ELR (cell line): ENCODE measurements at places on chromosomes 2 and 18.

GRCh38 chr2:181462033-181462432 is 4.8 kb downstream of the ITGA4 start:
- peak; percentile 17 for DNase-seq

GRCh38 chr2:129733041-129733440 is 246.4 kb upstream of the RAB6C start:
- DNase-seq, result no peak

- DNase-seq, result peak; percentile 49
These were observed 784 bp downstream of the ROCK1 start for GRCh38 chr18:21110713-21111345.

GRCh38 chr18:72122103-72122502 is 422.0 kb downstream of the CBLN2 start:
- no peak for DNase-seq

GRCh38 chr2:60641811-60642788 is 88.6 kb upstream of the BCL11A start:
- DNase-seq, result peak; percentile 70

DNA sequence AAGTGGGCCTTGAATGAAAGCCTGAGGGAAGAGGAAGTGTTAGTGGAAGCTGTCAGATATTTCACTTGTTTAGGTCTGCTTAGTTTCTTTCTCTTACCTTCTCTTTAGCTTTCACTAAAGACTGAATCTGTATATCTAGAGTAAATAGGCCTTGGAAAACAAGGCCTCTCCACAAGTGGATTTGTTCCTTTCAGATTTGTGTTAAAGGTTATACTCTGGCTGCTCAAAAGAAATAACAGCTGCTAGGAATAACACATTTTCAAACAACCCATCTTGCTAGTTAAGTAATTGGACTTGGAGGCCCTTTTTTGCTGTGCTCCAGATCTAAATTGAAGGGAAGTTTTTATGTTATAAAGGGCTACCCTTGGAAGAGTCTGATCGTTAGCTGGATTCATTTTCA is 236.3 kb downstream of the KIAA1328 start:
- DNase-seq, result no peak

- no peak for DNase-seq
These were observed 3.8 kb downstream of the SOCS6 start for GRCh38 chr18:70292628-70293027.

DNA sequence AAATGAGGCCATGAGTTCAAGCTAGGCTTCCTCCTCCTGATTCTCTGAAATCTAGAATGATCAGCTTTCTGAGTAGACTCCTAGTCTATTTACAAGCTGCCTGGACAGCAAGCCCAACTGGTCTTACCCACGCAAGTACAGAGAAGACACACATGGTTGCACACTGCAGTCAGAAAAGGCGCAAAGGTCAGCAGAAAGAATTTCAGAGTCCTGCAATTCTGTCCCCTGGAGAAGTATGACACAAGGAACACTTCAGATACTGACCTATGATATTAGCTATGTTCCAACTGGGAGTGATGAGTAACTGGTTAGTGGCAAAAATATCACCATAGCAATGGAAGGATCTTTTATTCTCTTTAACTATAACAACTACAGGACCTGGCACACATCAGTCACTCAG is 336.1 kb upstream of the PKDCC start:
- DNase-seq, result no peak

DNA sequence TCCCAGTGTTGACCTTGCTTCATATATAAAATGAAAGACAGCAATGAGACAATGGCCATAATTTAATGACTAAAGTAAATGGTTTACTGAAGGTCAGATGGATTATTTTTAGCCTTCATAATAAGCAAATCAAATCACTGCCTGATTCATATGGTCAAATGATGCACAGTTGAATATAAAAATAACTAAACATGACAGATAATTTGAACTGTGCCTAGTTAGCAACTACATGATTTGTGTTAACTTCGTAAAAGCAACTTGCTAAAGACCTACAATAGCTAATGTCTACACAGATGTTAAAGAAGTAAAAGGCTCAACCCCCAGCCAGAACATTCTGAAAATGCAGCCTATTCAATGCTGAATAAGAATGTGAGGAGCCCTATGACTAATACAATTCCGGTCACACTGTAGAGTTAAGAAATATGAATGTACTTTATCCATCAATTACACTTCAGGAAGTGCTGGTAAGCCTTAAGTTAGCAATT is 590.8 kb upstream of the CDH2 start:
- DNase-seq, result peak; percentile 76

- no peak for DNase-seq
These were observed 60.0 kb upstream of the EPAS1 start for GRCh38 chr2:46236876-46237859.

- no peak for DNase-seq
These were observed 331.3 kb downstream of the CYRIA start for GRCh38 chr2:16334366-16334765.

- no peak for DNase-seq
These were observed 214.0 kb downstream of the ANKRD30B start for GRCh38 chr18:14961991-14962390.

GRCh38 chr18:58541146-58541788 is 87.6 kb downstream of the ALPK2 start:
- DNase-seq, result peak; percentile 64

DNA sequence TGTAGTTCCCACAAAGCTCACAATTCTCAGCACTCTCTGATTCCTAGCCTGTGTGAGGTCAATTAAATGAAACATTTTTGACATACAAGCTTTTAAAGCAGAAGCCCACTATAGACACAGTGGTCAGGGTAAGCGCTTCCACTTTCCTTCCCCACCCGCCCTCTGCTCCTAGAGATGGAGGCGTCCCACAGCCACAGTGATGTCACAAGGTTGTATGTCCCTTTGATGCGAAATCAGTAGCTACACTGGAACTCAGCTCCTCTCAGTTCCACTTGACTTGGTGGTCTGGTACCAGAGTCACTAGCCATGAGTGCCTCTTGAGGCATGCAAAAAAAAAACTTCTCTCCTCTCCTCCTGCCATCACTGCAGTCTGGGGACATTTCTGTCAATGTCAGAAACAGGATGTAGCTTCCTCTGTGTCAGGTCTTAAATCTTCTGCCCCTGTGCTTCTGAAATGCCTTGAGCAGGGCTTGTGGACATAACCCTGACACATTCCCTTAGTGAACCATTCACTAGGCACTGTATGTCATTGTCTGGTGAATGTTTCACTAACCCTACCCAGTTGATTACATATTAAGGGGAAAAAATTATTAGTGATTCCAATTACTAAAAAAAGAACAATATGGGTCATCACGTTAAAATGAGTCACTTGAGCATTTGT is 7.8 kb downstream of the SULT1C4 start:
- DNase-seq, result no peak

DNA sequence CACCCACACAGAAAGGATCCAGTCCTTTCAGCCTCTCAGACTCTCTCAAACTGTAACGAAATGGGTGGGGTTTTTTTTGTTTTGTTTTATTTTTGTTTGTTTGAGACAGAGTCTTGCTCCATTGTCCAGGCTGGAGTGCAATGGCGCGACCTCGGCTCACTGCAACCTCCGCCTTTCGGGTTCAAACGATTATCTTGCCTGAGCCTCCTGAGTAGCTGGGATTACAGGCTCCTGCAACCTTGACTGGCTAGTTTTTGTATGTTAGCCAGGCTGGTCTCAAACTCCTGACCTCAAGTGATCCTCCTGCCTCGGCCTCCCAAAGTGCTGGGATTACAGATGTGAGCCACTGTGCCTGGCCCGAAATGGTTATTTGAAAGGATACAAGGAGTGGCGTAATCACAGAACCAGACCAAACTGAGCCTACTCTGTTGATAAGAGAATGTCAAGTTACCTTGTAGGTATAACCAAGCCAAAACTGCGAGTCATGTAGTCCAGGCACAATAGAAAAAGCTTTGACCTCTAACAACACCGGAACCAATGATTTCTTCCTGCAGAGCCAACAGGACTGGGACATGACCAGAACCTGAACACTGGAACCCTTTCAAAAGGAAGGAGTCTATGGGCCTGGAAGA is 72.5 kb downstream of the NCAPH start:
- no peak for DNase-seq

DNA sequence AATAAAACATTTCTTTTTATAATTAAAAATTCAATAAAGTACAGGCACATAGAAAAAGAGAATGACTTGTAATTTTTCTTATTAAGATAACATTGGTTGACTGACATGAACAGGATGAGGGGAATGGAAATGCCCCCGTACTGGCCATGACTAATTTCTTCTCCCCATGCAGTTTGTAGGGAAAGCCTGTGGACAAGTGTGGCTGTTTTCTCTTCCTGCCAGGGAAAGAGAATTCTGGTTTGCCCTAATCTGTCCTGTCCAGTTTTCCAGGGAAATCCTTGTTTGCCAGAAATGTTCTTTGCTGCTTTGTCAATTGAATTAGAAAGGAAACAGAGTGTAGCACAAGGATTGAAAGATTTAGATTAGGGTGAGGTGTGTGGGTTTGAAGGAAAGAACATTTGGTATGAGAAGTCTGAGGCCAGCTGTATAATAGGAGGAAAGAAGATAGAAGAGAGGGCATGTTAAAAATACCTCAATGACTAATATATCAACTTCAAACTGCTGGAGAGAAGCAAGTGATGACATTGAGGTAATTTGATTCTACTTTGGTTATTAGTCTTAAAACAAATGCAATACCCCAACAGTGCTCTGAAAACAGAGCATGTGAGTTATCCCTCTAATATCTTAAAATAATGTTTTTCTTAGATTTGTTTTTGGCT is 593.9 kb upstream of the ZNF804A start:
- DNase-seq, result no peak

- no peak for DNase-seq
These were observed 307.9 kb downstream of the CLIP4 start for GRCh38 chr2:29423061-29423666.

- no peak for DNase-seq
These were observed 10.0 kb upstream of the TTR start for GRCh38 chr18:31581498-31582197.

GRCh38 chr18:70496353-70497294 is 207.8 kb downstream of the SOCS6 start:
- DNase-seq, result no peak

GRCh38 chr2:202822411-202822810 is 49.2 kb downstream of the ICA1L start:
- DNase-seq, result no peak

DNA sequence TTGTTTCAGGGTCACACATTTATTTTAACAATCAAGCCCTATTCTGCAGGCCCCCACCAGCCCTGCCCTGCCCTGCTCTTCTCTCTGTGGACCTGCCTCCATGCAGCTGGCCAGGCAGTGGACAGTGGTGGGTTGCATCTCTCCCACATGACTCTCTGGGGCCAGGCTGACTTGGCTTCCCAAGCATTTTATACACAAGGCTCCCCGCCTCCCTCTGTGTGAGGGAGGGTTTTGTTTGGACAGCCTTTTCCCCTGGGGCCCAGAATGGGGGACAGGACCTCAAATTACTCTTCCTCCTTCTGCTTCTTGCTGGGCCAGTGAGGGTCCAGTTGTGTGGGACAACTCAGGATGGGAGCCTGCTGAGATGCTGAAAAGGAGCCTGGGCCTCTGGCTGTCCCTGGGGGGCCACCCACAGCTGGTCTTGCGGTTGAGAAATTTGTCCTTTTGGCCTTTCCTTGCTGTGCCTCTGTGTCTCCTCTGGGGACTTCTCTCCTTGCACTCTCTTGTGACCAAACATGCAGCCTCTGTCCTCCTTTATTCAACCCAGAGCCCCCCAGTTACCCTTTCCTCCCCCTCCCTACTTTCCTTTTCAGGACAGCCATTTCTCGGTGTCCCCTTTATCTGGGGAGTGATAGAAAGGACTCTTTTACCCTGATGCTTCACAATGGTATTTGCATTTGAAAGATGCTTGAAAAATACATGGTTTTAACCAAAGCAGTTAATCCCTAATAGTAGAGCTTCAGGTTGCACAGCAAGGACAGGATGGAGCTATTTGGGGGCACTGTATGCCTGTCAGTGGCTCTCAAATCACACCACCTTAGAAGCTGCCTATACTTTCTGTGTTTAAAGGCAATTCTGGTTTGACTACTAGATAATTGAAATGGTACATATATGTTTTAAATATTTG is 151.1 kb downstream of the FHOD3 start:
- DNase-seq, result no peak

DNA sequence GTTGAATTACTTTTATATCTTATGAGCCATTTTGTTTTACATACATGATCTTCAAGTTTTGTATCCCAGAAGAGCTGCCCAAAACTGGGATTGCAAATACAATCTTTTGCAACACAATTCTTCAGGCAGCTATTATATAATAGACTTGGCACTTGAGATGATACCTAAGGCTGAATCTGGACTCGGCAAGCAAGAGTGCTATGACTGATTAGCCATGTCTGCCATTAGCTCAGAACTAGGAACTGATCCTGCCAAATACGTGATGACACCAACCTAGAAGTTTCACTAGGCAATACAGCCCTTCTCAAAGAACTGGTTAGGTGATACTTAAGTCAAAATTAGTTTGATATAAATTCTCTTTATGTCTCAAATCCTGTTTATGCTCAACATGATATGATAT is 619.6 kb downstream of the CPS1 start:
- DNase-seq, result no peak

- DNase-seq, result peak; percentile 67
These were observed 188.6 kb downstream of the ARL4C start for GRCh38 chr2:234308073-234308812.
